HT-29 (cell line): ENCODE measurements at places on chromosomes 11 and 22.

DNA sequence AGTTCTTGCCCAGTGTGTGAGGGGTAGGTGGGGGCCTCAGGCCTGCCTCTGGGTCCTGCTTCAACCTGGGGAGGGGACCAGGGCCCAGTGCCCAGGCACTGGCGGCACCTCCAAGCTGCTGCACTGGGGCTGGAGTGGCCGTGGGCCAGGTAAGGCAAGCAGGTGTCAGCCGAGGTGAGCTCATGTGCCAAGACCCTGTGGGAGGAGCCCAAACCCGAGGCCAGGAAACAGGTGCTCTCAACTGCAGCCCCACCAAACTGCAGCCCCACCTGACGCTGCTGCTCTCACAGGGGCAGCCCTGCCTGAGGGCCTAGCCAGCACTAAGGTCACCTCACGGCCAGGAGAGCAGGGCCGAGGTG, 18.1 kb upstream of the GNB1L start:
- DNase-seq = no peak

- DNase-seq = no peak
Observed at GRCh38 chr11:64697663-64698375, 25.2 kb downstream of the NRXN2 start.

DNA sequence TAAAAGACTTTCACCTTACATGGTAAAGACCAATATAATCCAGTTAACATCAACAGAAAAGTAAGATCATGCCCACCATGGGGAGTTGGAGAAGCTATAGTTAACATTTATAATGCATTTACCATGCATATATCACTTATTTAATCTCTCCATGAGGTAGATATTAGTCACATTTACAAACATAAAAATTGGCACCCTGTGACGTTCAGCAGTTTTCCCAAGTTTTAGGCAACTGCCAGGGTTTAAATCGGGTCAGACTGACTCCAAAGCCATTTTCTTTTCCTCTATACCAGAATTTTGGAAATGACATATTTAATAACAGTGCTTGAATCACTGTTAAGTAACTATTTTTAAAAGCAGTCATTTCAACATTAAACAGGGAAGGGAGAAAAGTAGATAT, 266.3 kb downstream of the DDX10 start:
- DNase-seq = no peak

DNA sequence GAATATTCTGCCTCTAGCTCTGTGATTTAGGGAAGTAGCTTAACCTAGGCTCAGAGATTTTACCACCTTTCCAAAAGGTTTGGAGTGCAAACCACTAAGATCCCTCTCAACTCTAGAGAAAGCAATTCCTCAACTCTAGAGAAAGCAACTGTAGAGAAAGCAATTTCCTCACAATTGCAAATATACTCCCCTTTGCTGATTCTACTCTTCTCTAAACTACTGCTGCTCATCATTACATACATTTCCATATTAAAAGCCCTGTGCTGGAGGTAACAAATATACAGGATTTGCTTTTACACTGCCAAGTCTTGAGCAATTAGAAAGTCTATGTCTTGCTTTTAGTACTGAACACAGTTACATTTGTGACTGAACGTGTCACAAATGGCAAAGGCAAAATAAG, 48.2 kb downstream of the ALG9 start:
- no peak for DNase-seq

DNA sequence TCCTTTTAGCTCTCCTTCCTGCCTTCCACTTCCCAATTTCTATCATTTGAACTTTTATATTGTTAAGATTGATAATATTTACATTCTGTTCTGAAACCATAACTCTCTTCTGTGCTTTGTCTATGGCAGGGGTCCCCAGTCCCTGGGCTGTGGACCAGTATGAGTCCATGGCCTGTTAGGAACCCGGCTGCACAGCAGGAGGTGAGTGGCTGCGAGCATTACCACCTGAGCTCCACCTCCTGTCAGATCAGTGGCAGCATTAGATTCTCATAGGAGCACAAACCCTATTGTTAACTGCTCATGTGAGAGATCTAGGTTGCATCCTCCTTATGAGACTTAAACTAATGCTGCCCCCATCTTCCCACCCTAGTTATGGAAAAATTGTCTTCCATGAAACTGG, 48.4 kb upstream of the HEPHL1 start:
- DNase-seq = no peak

- peak; percentile 42 for DNase-seq
Observed at GRCh38 chr11:47641600-47642098, 710 bp downstream of the MTCH2 start.

DNA sequence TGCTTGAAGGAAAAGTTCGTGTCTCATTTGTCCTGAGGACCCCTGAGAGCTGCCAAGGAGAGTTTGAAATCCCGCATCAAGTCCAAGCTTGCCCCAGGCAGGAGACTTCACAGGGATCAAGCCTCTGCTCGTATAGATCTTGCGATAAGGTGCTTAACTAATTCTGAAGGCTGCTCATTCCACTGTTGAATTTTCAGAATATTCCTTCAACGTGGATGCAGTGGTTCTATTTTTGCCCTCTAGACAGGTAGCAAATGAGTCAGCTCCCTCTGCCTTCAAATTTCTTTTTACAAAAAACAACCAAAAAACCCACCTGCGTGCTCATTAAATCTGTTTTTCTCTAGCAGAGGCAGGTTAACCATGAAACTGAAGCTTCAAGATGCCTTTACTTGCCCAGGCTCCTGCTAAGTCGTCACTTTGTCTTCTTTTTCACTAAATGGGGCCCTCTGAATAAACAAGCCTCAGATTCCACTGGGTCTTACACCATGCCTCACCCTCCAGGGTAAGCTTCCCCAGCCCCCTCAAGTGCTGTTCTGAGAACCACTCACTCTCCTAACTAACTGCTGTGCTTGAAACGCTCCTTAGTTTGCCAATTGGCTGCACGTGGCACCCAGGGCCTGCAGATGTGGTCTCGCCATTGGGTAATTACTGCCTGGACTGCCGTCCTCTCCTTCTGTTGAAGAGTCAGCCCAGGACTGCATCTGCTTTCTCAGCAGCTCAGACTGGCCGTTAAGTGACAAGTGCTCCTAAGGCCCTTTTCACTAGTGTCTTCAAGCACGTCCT, 105.0 kb downstream of the TRPC6 start:
- DNase-seq = no peak

- no peak for DNase-seq
Observed at GRCh38 chr11:10538924-10539323, 2.1 kb downstream of the RNF141 start.

GRCh38 chr11:67409261-67409666, 5.4 kb downstream of the TBC1D10C start:
- DNase-seq = no peak

GRCh38 chr11:11311169-11311568, 41.9 kb downstream of the CSNK2A3 start:
- DNase-seq = no peak
